ENCODE measurements at places on chromosomes 1 and 21.

DNA sequence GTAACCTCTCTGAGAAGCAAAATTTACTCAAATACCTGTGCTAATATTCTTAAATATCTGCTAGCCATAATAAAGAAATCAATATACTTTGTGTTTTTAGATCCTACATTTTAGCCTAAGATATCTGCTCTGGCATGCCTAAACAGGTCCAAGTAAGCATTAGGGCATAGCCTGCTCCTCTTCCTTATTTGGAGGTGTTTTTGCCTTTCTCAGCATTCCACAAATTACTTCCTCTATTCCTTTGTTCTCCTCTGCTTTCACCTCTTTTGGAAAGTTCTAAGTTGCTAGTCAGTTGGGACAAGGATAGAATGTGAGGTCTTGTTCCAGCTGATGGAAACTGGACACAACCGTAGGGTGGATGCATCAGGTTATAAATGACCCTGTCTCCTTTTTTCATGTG, 7.2 kb upstream of the OR10X1 start:
- no peak for DNase-seq

- DNase-seq: no peak
Measured at GRCh38 chr1:87560137-87560536, 231.5 kb downstream of the LMO4 start.

DNA sequence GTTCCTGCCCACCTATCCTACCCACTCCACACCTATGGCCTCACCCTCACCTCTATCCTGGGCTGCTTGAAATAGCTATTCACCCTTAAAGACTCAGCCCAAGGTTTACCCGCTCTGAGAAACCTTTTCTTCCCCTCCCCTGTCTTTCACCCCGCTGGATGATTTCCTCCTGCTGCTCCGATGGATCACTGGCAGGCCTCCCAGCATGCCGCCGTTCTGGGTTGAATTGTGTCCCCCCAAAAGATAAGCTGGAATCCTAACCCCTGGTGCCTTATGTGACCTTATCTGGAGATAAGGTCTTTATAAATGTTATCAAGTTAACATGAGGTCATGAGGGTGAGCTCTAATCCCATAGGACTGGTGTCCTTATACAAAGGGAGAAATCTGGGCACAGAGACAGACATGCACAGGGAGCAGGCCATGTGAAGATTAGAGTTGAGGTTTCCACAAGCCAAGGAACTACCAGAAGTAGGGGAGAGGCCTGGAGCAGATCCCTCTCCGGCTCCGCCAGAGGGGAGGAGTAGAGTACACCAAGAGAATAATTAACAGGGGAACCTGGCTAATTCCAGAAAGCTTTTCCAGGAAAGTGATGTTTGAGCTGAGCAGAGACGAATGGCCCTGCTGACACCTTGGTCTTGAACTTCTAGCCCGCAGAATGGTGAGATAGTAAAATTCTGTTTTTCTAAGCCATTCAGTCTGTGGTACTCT, 110.0 kb upstream of the SERBP1 start:
- no peak for DNase-seq

DNA sequence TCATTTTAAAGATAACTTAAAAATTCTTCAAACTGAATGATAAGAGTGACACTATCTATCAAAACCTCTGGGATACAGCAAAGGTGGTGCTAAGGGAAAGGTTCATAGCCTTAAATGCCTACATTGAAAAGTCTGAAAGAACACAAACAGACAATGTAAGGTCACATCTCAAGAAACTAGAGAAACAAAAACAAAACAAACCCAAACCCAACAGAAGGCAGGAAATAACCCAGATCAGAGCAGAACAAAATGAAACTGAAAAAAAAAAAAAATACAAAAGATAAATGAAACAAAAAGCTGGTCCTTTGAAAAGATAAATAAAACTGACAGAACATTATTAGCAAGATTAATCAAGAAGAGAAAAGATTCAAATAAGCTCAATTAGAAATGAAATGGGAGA, 6.8 kb downstream of the ODF2L start:
- no peak for DNase-seq

DNA sequence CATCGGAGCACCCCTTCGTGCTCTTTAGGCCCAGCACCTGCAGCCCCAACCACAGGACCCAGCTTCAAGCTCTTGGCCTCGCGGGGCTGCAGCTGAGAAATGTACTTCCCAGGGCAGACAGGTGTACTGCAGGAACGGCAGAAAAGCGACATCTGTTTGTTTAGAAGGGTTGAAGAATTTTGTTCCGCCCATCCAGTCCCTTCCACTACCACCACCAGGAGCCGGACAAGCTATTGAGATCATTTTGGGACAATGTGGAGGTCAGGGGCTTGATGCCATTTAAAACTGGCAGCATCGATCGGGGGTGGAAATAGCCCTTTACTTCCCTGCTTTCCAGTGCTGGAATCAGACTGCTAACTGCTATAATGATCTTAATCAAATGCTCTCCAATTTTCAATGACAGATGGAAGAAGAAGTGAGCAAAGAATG, 1.7 kb downstream of the SERTAD4 start:
- no peak for DNase-seq

- no peak for DNase-seq
Measured at GRCh38 chr1:109712321-109712864, 342 bp downstream of the GSTM5 start.

- no peak for DNase-seq
Measured at GRCh38 chr1:54109129-54110090, 43.4 kb downstream of the CDCP2 start.

- no peak for DNase-seq
Measured at GRCh38 chr1:97144527-97144926, 422.9 kb downstream of the PTBP2 start.

- DNase-seq: no peak
Measured at GRCh38 chr1:244352156-244352830, 99.4 kb downstream of the ADSS2 start.
